ENCODE measurements at places on chromosomes 2 and 18.

GRCh38 chr2:195848119-195848899 is 191.3 kb downstream of the SLC39A10 start:
- DNase-seq: no peak

DNA sequence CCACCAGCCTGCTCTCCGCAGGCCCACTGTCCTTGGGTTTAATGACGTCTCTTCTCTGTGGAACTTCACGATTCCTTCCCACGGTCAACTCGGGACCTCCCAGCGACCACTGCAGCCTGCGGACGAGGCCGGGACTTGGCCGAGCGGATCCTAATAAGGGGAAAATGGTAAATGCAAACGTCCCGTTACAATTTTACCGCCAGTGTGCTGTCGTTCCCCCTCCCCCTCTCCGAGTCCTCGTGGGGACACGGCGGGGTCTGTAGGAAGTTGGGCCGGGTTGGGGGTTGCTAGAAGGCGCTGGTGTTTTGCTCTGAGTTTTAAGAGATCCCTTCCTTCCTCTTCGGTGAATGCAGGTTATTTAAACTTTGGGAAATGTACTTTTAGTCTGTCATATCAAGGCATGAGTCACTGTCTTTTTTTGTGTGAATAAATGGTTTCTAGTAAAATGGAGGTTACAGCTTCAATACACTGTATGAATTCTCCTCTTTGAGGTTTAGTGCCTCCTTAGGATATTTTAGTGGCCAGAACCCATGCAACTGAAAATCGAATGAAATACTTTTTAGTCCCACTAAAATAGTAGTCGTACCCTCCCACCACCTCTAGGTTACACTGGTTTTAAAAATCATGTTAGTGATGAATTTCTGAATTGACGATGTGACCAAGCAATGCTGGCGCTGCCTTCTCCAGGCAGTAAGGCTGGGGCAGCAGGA is 2.3 kb downstream of the HOXD11 start:
- DNase-seq: no peak

GRCh38 chr2:17805717-17806363 is 10.4 kb upstream of the MSGN1 start:
- DNase-seq: no peak

DNA sequence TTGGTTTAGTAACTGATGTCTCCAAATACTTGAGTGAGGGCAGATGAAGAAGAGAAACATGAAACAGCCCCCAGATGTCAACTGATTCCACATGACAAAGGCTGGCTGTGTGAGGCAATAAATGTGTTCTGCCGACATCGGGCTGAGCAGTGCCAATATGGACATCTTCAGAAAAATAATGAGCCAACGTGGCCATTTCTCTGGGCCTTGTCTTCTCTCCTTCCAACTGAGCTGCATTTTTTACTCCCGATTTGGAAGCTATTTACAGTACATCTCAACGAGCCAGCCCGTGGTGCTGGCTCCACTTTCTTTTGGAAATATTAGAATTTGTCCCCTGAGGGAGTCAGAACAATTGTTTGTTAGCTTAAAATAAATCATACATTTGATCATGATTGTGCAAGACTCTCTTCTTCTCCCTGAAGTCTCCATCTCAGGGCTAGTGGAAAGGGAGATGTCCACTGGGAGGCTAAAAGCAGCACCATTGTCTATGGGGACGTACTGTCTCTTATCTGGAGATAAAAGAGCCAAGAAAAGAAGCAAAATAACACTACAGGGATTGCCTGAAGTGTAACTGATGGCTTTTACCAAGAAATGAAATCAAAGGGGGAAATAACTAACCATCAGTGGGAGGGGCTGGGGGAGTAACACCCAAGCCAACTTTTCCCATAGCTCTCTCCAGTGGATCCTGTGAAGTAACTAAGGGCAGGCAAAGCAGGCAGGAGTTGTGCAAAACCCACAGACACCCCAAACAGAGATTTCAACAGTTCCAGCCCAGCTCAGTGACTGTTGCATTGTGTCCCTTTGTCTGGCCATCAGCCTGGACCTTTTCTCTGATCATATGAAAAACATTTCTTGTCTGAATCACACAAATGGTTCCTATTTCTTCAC is 114.8 kb downstream of the RDH14 start:
- no peak for DNase-seq

DNA sequence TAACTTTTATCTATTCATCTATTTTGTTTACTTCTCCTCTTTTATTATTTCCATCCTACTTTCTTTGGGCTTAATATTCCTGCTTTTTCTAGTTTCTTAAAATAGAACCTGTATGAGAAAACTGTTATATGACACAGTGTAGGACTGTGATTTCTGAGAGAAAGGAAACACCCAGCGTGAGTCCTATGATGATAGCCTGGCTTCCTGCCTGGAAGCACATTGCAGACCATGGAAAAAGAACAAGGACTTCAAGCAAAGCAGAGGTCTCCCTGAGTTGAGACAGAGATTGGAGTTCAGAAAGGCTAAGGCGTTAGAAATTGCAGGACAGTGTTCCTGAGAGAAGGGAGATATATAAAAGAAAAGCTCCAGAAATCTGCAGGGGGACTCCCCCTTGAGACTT is 7.8 kb downstream of the RBM44 start:
- DNase-seq: no peak

- DNase-seq: no peak
Observed at GRCh38 chr2:57720728-57721627, 325.6 kb upstream of the VRK2 start.

Measured in activated CD8-positive, alpha-beta memory T cell treated with anti-CD3 and anti-CD28 coated beads for 1 hour (primary cell).